ENCODE measurements at places on chromosomes 2 and 18.

GRCh38 chr2:204860274-204860673, 315.0 kb downstream of the PARD3B start:
- DNase-seq: no peak

- no peak for DNase-seq
Observed at GRCh38 chr2:197760293-197760657, 24.8 kb downstream of the BOLL start.

GRCh38 chr2:233041722-233042323, 9.4 kb downstream of the NEU2 start:
- no peak for DNase-seq

DNA sequence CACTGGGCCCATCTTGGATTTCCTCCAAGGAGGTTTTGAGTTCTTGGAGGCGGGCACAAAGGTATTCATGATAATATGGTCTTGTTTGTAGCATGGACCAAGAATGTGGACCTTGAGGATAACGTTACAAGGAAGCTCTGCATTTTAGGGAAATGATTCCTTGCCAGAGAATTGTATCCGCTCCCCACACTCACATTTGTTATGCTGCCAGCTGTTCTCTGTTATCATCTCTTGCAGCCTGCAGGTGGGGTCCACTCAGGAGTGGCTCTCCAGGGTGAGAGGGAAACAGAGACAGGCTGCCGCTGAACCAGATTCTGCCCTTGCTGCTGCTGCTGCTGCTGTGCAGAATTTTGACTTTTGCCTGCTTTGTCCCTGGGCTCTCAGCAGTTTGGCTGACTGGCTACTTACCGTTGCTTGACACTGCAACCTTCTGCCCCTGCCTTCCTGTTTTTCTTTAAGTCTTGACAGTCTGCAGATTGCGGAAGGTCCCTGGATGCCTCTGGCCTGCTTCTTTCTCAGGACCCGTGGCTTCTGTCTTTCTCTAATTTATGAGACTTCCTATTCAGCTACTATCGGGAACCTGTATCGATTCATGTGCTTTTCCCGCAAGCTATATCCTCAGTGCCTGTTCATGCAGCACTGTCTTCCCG, 122.3 kb upstream of the DOCK10 start:
- no peak for DNase-seq

GRCh38 chr2:160352500-160352899, 141.1 kb downstream of the RBMS1 start:
- DNase-seq: no peak

DNA sequence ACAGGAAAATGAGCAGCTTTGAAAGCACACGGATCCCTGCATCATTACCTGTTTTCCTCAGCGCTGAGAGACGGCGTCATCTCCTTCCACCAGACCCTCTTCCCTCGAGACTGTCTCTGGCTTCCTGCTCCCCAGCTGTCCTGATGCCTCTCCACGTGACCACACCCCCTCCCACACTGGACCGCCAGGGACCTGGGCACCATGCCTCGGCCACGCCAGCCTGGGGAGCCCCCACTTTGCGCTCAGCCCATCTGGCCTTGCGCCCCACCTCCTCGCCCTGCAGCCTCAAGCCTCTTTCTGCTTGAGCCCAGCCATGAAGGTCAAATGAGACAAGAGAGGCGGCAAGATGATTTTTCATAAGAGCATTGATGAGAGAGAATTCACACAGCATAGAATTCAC, 66.0 kb upstream of the ACKR3 start:
- no peak for DNase-seq

- no peak for DNase-seq
Observed at GRCh38 chr2:172772633-172773032, 37.0 kb downstream of the RAPGEF4 start.

Measured in stimulated activated CD8-positive, alpha-beta memory T cell treated with anti-CD3 and anti-CD28 coated beads, Interleukin-2, amount 100 ng/mL, for 1 hour (primary cell).